CD4-positive, alpha-beta T cell treated with Interleukin-4 for 1 hour (primary cell): ENCODE measurements at places on chromosomes 2 and 18.

DNA sequence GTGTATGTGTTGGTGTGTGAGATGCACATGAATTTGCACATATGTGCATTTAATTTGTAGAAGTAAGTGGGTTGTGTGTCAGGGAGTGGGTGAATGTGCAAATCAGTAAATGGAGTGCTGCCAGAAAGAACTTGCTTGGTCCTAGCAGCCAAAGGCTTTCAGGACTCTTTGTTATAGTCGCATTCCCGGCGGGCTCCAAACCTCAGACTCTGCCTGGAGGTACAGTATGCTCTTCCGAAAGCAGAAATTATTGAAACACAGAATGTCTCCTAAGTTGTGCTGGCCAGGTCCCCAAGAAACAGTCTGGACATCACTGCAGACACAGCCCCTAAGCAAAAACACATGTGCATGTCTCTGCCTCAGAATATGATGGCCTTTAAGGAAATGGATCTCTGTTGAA lies 232.4 kb downstream of the INSIG2 start:
- no peak for DNase-seq

GRCh38 chr2:241489088-241489487 lies 19.3 kb downstream of the STK25 start:
- no peak for DNase-seq

DNA sequence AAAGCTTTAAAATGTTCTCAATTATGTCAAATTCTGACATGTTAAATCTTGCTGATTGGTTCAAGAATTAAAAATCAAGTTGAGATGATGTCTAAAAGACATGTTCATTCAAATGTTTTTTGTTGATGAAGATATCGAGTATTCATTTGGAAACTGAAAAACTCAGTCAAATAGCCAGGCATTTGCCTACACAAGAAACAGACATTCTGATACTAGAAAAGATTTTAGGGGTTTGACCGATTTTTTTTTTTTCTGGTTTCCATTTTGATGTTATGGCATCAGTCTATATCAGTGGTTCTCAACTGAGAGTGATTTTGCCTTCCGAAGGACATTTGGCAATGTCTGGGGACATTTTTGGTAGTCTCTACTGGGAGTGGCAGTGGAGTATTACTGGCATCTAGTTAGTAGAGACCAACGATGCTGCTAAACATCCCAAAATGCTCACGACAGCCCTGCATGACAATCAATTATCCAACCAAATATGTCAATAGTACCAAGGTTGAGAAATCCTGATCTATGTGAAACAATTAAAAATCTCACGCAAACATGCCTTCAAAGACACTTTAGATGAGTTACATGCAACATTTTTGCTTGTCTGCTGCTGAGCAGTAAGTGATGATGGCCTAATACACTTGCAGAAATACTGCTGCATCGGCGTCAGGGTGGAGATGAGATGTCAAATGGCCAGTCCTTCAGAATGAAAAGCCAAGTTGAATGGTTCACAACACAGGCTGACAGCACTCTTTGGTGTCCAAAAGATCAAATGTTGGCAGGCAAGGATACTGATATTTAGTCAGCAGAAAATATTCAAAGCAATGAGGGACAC lies 12.5 kb downstream of the RASGRP3 start:
- DNase-seq, result no peak

- DNase-seq, result no peak
Measured at GRCh38 chr2:143603846-143604565, 474.8 kb downstream of the ARHGAP15 start.
